ENCODE measurements at places on chromosomes 1 and 21.

DNA sequence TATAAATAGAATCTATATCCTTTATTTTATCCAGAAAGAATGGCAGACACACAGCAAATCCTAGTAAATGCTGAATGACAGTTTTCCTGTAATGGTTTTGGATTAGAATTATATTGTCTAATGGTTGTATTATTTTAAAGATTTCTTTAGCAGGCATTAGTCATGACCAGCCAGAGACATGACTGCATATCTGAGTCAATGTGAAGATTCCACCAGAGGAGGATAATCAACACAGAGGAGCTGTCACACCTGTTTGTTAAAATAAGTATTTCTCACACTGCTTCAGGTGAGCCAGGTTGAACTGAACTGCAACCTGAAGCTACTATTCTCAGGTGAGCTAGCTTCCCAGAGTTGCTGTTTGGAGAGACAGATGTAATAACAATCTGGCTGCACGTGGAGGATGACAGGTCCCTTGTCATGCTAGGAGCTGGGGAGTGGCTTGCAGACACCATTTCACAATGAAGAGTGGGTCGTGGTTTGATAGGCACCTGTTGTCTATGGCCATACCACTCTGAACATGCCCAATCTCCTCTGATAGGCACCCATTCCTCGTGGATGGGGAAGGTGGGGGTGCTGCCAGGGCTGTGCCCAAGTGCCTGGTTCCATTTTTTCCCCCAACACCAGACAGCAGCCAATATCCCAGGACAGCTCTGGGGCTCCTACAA lies 94.3 kb downstream of the KCNJ6 start:
- DNase-seq, result no peak

- DNase-seq, result no peak
These were observed 634.8 kb downstream of the KCNT2 start for GRCh38 chr1:195973311-195973904.

GRCh38 chr1:82266351-82266750 lies 465.6 kb downstream of the ADGRL2 start:
- DNase-seq, result no peak

DNA sequence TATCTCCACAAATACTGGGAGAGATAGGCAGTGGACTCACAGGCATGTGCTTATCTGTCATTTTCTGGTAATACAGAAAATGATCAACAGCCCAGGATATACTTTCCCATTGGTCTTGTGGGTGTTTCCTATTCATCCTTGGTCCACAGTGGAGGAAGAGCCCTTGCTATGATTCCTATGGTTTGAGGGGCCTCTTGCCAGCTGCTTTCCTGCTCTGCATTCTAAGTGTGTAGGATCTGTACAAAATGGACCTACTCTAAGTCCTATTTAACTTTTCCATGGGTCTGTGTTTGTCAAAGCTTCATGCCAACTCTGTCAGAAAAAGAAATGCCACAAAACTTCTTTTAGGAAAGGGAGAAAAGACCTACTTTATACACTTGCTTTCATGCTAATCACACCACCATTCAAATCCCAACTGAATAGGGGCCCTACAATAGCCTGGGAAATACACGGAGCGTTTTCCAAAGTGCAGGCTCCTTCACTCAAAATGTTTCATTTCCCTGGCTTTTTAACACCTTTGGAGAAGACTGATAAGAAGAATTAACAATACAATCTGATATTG lies 16.4 kb downstream of the PLPP3 start:
- DNase-seq, result no peak

DNA sequence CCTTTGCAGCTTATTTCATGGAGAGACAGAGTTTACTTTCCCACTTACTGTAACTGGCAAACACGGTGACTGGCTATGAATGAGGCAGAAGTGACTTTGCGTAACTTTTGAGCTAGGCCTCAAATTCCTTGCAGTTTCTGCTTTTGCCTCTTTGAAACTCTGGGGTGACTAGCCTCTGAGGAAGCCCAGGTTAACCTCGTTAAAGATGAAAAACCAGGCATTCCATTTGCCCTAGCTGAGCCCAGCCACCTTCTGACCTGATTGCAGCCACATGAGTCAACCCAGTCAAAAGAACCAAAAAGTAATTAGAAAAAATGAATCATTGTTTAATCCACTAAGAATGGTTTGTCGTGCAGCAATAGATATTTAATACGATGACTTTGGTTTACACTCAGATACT lies 20.4 kb downstream of the PRMT6 start:
- no peak for DNase-seq

DNA sequence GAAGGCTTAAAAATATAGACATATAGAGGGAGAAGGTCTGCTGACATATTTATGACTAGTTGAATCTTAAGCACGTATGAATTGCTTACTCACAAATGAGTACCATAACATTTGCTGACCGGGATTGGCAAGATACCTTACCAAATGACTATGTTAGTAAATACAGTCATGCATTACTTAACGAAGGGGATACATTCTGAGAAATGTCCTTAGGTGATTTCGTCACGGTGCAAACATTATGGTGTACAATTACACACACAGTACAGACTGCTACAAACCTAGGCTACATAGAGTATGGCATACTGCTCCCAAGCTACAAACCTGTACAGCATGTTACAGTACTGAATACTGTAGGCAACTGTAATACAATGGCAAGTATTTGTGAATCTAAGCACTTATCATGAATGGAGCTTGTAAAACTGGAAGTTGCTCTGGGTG lies 19.4 kb upstream of the UBE2U start:
- no peak for DNase-seq

DNA sequence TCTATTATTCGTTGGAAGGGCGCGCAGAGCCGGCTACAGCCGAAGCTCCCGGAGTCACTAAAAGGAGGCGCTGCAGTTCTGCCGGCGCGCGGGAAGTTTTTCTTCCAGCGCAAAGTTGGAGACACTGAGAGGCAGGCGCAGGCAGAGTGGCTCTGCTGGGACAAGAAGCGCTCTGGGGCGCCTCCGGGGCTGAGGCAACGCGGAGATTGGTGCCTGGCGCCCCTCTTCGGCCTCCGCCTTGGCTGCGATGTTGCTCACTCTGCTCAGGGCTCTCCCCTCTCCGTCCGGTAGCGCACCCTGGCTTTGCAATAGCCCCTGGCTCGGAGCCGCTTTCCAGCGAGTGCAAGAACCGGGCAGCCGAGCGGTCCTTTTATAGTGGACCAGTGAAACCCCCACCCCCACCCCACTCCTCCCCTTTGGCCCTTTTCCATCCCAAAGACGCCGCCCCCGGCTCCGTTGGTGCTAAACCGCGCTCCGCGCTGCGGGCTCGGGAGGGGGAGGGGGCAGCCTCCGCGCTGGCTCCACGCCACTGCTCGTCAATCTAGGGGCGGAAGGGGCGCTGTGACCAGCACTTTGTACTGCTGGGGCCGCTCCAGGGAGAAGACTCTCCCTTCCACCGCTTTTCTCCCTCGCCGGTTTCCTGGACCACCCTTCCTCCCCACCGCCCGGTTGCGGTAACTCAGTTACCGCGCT lies at the start of gene ADAMTS1:
Gene ADAMTS1, minus strand, starts transcription at position 344 of the 693 bp plus-strand sequence. CDS start 455 bp downstream, outside the sequence.
- peak; percentile 50 for DNase-seq

DNA sequence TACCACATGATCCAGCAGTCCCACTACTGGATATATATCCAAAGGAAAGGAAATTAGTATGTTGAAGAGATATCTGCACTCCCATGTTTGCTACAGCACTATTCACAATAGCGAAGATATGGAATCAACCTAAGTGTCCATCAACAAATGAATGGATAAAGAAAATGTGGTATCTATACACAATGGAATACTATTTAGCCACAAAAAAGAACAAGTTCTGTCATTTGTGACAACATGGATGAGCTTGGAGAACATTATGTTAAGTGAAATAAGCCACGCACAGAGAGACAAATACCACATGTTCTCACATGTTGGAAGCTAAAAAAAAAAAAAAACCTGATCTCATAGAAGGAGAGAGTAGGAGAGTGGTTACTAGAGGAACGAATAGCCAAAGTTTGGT lies 17.7 kb downstream of the ATPAF1 start:
- no peak for DNase-seq

DNA sequence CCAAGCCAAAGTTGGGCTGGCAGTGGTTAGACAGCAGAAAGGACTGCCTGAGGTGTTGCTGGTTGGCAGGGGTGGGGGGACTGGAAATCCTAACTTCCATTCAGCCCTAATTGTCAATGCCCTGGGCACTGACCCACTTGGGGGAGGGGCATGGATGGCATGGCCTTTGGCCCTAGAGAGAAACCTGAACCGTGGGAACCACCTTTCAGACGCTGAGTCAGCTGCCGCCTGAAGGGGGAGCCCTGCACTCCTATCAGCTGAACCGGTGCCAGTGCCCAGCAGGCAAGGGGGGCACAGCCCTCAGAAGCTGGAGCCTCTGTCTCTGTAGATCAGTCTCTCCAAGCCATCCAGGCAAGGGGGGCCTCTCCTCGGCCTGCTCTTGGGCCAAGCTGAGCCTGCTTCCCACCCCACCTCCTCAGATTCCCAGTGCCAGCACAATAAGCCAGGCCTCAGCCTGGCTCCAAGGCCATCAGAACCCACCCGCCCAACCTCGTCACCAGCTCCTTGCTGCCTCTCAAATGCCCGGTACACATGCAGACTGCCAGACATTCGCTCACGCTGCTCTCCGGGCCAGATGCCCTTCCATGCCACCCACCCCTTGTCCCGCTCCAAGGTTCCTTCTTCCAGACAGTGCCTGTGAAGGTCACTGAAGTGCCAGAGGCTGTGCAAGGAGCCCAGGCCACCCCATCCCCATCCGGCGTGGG lies 11.6 kb downstream of the TINAGL1 start:
- DNase-seq, result peak; percentile 25

- DNase-seq, result no peak
These were observed 87.5 kb downstream of the RWDD3 start for GRCh38 chr1:95321531-95321930.

DNA sequence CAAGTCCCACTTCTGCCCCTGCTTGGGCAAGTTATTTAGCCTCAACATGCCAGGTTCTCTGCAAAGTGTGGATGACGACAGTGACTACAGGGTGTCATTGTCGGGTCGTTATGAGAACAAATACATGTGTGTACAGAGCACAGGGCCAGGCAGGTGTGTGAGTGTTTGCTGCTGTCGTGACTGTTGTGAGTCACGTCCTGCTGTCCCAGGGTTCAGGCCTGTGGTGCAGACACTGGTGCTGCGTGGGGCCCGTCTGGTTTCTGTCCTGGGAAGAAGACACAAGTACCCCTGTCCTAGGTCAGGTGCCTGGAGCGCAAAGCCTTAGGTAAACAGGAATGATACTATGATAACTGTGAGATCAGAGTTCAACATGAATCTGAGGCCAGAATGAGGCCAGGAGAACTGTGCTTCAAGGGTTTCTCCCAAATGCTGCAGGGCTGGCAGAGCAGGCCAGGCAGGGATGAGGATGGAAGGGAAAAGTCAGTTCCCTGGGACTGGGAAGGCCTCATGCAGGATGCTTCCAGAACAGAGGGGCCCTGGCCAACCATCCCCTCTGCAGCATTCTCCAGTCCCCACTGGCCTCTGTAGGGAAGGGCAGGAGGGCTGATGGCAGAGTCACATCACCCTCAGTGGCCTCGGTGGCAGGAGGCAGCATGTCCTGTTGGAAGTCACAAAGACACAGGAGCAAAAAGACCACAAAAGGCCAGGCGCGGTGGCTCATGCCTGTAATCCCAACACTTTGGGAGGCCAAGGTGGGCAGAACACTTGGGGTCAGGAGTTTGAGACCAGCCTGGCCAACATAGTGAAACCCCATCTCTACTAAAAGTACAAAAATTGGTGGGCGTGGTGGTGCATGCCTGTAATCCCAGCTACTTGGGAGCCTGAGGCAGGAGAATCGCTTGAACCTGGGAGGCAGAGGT lies 15.7 kb downstream of the GPR157 start:
- no peak for DNase-seq

GRCh38 chr21:37398697-37399096 lies 32.1 kb downstream of the DYRK1A start:
- DNase-seq, result peak; percentile 36

DNA sequence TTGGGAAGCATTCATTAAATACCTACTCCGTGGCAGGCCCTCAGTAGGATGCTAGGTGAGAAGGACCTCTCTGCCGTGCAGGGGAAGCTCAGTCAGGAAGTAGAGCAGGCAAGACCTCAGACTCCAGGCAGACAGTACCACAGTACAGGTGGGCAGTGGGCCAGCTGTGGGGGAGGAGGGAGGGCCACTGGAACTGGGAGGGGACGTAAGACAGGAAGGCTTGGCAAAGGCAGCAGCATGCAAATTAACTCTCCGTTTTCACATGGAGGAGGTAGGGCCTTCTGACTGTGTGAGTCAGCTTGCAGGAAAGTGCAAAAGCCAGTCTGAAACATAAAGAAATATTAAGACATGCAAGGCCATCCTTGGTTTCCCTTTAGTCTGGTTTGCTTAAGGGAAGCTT lies 157.7 kb downstream of the TRIM33 start:
- no peak for DNase-seq

GRCh38 chr1:223706077-223706973 lies 6.0 kb upstream of the CAPN2 start:
- no peak for DNase-seq

DNA sequence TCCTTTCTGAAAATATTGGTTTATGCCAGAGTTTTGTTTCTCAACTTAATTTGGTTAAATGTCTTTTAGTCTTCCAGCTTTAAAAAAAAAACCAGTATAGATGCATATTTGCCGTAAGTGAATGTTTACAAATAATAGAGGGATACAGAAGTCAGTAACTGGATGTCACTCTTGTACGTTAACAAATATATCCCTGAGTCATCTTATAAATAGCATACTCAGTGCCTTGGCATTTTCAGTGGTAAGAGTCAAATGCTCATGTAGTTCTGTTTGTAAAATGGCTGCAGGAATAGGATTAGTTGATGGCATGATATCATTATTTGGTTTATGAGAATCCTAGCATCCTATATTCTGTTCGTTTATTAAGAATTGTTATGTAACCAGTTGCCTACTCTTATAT lies 55.4 kb downstream of the SPEN start:
- DNase-seq, result no peak

DNA sequence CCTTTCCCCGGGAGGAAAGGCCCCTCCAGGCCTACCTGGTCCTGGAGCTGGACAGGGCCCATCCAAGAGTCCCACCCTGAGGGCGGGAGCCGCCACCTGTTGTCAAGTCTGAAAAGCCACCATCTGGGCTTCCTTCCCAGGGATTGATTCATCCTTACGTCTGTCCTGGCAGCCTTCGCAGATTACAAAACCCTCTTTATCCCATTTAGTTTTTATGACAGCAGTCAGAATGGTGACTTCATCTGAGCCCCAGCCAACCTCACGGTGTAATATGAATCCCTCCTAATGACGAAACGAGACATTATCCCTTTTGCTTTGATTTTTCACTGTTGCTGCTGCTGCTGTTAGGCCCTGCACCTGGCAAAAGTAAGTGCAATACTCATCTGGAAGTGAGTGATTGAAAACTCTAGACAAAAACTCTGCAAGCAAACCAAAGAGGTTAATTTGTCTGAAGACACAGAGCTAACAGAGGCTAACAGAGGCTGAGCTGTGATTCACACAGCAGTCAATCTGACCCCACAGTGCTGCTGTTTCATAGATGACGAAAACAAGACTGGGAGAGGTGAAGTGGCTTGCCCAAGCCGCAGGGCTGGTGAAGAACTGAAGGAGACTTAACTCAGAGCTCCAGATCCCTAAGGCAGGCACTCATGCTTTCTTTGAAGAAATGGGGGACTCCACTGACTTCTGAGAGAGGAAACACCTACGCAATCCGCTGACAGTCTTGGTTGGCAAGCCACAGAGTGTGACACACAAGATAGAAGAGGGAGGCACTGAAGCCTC lies 30.0 kb upstream of the S100A7 start:
- DNase-seq, result peak; percentile 25

All from CD4-positive, alpha-beta T cell treated with Interleukin-4 for 1 hour (primary cell).